ENCODE measurements at places on chromosomes 6 and 20. TPM values are rescaled to one million over a fixed set of nuclear protein-coding genes. Genes with fewer than 3 reads are reported as not detected.

ANKRD66 gene
- not detected for total RNA-seq

RIN2 gene
- total RNA-seq = 143 TPM

SLC17A2 gene
- not detected for total RNA-seq

ADGB gene
- not detected for total RNA-seq

ABHD16B gene
- not detected for total RNA-seq

SASH1 gene
- 136 TPM for total RNA-seq

HCK gene
- not detected for total RNA-seq

KHDC1L gene
- total RNA-seq = not detected

PDYN gene
- not detected for total RNA-seq

FOXC1 gene
- 7.9 TPM for total RNA-seq

- DNase-seq = no peak
Measured at GRCh38 chr6:62175195-62175594, 110.8 kb downstream of the KHDRBS2 start.

GRCh38 chr6:110195639-110196038, 15.4 kb downstream of the CDC40 start:
- DNase-seq = no peak

DNA sequence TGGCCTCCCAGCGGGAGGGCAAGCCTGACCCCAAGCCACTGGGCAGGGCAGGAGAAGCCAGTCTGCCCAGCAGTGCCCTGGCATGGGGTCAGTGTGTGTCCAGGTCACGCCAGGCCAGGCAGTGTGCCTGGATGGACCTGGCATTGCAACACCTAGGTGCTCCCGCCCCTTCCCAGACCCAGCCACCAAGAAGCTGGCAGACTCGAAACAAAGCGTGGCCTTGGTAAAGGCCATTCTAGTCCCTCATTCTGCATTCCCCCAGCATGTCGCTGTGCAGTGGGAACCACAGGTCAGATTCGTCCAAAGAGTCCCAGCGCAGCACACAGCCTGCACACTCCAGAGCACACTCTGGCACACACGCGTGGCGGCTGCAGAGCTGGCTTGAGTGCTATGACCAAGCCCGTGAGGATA, 19.3 kb upstream of the APMAP start:
- DNase-seq = no peak

DNA sequence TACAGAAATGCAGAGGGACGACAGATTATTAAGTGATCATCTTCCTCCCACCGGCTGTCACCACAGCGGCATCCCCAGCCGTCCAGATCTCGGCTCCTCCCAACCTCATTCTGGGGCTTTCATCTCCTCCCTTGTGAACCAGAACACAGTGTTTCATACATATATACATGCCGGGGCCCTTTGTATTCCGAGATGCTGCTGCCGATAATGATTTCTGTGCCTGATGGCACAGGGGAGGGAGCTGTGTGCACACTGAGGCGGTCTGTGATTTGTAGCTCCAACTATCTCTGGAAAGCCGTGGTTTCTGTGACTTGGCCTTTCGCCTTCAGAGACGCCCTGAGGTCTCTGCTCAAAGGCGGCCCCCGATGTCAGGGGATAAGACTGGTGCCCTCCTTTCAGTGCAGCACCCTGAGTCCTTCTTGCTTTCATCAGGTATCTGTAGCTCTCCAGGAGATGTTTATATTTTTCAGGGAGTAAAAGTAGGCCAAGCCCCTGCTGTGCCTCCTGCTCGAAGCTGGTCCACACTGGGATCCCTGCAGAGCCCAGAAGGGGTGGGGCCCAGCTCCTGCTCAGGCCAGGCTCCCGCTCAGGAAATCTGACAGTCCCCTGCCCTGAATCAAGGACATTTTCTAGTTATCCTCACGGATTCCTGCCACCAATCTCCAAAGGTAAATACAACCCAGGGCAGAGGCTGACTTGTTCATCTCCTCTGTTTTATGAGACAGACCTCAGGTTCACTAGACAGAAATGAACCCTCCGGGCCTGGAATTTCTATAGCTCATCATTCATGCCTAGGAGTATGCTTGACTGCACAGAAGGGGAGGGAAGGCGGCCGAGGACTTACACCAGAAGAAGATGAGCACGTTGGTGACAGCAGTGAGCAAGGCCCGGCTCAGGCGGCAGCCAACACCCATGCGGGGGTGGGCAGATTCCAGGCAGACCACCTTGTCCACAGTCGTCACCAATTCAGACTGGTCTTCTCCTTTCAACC, 11.2 kb downstream of the LEMD2 start:
- DNase-seq = no peak

GRCh38 chr20:25243416-25243979, 4.4 kb upstream of the PYGB start:
- DNase-seq = no peak

GRCh38 chr20:53837126-53837826, 233.1 kb downstream of the BCAS1 start:
- no peak for DNase-seq

DNA sequence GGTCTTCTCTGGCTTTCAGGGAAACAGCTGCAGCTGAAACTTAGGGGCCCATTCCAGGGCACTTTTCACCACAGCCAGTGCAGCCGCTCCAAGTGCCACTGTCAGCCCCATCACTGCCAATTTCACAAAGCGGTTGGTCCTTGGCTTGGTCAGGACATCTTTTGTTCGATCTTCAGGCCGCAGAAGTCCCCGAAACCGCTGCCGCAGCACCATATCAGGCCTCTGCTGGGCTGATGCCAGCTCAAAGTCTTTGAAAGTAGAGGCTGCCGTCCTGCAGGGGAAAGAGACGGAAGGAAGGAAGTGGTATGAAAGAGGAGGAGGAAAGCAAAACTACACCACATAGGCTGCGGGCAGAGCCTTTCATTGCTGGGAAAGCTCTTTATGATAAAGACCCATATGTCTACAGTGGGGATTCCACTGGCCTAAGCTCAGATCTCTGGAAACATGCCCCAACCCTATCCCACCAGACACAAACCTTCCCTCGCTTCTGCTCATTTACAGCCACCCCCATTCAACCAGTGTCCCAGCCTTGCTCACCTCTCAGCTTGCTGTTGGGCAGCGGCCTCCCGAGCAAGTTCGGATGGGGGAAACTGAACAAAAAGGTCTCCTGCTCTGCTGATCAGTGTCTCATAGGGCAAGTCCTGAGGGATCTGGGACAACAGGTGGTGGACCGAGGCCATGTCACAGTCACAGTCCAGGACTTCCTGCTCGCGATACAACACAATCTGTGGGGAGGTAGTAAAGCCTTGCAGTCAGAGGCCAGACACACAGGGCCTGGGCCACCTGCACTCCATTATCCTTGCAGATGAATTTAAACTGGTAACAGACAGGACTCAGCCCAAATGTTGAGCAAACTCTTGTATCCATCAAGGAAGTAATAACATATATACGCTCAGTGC, 23.5 kb downstream of the TBC1D20 start:
- DNase-seq = no peak

DNA sequence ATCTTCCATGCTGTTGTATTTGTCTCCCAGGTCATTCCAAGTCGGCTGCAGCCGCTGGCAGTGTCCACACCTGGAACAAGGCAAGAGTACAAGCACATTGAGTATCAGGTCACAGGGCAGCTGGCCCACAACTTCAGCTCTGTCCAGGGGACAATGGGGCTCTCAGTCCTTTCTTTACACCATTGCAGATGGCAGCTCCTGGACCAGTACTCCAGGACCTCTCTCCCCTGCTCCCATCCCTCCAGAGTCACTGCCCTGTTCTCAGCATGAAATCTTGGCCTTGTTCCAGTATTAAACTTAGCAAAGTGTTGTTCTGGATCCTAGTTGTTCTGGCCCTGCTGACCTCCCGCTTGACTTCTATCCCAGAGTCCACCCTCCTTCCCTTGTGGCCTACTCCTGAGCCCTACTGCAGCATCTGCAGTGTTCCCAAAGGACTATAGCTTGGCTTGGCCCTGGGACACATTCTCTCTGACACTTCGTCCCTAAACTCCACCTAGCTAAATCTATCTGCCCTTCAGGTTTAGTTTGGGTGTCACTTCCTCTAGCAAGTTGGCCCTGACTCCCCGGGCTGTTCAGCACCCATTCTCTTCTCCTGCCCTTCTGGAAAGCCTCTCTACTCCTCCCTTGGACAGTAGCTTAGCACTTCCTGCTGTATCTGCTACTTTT, 5.8 kb downstream of the TXNDC5 start:
- no peak for DNase-seq

GRCh38 chr20:23246717-23247664, 103.6 kb upstream of the NXT1 start:
- no peak for DNase-seq

DNA sequence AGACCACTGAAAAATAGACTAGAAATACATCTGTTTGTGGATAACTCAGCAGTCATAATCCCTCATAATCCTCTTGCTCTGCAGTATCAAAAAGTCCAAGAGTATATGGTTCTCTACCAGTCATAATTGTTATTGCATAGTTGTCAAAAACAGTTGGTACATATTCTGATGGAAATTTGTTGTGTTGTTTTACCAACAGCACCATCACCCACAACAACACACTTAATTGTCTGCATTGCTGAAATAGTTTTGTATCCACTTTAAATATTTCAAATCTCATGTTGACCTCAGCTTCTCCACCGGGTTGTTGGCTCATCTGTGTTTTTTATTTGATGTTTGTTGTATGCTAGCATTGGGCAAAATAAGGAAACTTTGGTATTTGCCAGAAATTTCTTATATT, 39.4 kb downstream of the ITCH start:
- DNase-seq = no peak
